Esophagus squamous epithelium (tissue), 5 donors: ENCODE measurements at places on chromosomes 3 and 15. TPM values are rescaled to one million over a fixed set of nuclear protein-coding genes. Genes with fewer than 3 reads are reported as not detected.
A peak's percentile ranks its signal among the peaks of the same experiment; 100 is the strongest.

SLC12A1 gene
- total RNA-seq, result not detected

IDH3A gene
- total RNA-seq, result 54.8 TPM

RAB7A gene
- 91.6 TPM for total RNA-seq

NR2F2 gene
- 6.5 TPM for total RNA-seq

UCN2 gene
- total RNA-seq, result 2.6 TPM

GOLGA6A gene
- total RNA-seq, result not detected

PXYLP1 gene
- total RNA-seq, result 7.8 TPM

RNF168 gene
- total RNA-seq, result 18.1 TPM

SNTN gene
- total RNA-seq, result not detected

CDHR4 gene
- not detected for total RNA-seq

- H3K4me3 ChIP-seq, result no peak overlapping the region
- no peaks in the 10 kb centered on the region for H3K4me1 ChIP-seq
- no peaks in the 10 kb centered on the region for H3K27me3 ChIP-seq
- no peak overlapping the region for H3K27ac ChIP-seq
- H3K36me3 ChIP-seq, result no peaks in the 10 kb centered on the region
Observed at GRCh38 chr3:31391150-31391549, 141.6 kb upstream of the STT3B start.

GRCh38 chr3:171838218-171838720, 4.9 kb upstream of the TMEM212 start:
- H3K27me3 ChIP-seq, result no peaks in the 10 kb centered on the region
- no peak overlapping the region for H3K4me3 ChIP-seq
- no peak for DNase-seq
- peaks cover 23% of the 10 kb centered on the region for H3K4me1 ChIP-seq
- H3K27ac ChIP-seq, result peak overlapping the region; percentile 23
- H3K36me3 ChIP-seq, result no peaks in the 10 kb centered on the region

GRCh38 chr3:39080026-39080425, 27.4 kb downstream of the GORASP1 start:
- no peak overlapping the region for H3K4me3 ChIP-seq
- peaks cover 7% of the 10 kb centered on the region for H3K36me3 ChIP-seq

DNA sequence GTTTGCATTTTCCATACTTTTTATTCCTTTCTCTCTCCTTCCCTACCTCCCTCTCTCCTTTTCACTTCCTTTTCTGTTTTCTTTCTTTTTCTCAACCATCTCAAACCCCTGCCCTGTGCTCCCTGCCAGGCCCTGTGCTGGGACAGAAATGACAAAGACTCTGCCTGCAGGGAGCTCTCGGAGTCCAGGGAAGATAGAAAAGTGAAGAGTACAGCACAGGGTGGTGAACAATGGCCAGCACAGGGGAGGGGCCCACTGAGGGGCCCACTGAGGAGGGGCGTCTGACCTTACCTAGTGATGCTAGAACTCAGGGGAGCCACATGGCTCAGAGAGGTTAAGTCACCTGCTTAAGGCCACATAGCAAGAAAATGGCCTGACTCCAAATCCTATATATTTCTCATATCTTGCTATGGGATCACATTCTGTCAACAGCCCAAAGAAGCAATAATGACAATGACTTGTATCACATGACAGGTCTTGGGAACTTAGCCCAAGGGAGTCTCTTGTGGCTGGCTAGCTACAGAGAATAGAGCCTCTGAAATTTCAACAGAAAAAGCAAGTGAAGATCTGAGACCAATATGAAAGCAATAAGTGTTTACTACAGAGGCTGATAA, 44.3 kb upstream of the ATP2B2 start:
- no peak for DNase-seq
- no peak overlapping the region for H3K27ac ChIP-seq
- peaks cover 8% of the 10 kb centered on the region for H3K4me1 ChIP-seq

DNA sequence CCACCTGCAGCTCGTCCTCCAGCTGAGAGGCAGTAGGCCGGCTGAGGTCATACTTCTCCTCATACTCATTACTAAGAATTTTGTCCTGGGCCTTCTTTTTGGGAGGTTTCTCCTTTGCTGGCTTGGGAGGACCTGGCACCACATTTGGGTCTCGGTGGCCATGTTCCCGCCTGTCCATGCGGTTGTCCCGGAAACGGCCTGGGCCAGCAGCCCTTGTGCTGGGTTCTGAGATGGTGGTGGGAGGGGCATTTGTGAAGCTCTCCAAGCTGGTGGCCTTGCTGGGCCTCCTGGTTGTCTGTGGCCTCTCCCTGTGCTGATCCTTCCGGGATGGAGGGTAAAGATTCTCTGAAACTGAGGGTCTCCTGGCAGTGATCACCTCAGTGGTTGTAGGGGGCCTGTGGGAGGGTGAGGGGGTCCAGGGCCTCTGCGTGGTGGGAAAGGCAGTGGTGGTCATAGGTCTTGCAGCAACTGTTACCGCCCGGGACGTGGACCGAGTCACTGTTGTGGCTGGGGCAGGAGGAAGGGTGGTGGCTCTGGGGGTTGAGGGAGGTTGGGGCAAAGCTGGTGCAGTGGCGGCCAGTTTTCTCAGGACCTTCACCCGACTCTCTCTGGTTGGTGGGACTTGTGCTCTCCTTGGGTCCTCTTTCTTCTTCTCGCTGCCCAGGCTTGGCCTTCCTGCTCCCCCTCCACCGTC, 2.5 kb downstream of the CCDC80 start:
- no peak overlapping the region for H3K4me3 ChIP-seq
- DNase-seq, result no peak
- no peaks in the 10 kb centered on the region for H3K27me3 ChIP-seq

DNA sequence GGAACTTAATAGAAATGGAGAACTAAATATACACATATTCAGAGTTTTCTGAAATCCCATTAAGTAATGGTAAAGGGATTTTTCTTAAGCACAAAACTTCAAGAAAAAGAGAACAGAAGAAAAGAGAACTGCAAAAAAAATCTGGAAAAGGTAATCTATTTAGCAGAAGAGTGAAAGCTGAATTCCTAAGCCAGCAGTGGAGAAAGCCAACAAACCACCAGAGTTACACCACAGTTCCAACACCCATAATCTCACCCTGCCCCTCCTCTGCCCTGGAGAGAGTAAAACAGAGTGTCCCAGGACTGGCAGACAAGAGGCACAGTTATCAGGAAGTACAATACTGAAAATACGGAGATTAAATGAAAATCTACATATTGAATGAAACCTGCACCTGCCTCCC, 29.4 kb downstream of the TP53BP1 start:
- H3K36me3 ChIP-seq, result peaks cover 7% of the 10 kb centered on the region
- DNase-seq, result no peak
- H3K27ac ChIP-seq, result no peak overlapping the region
- H3K27me3 ChIP-seq, result no peaks in the 10 kb centered on the region

GRCh38 chr3:122406198-122406597, 9.7 kb downstream of the WDR5B start:
- H3K27ac ChIP-seq, result no peak overlapping the region
- no peaks in the 10 kb centered on the region for H3K4me1 ChIP-seq
- DNase-seq, result no peak

- no peaks in the 10 kb centered on the region for H3K27me3 ChIP-seq
- no peak for DNase-seq
- no peak overlapping the region for H3K4me3 ChIP-seq
Observed at GRCh38 chr3:35651426-35651825, 12.1 kb downstream of the ARPP21 start.

DNA sequence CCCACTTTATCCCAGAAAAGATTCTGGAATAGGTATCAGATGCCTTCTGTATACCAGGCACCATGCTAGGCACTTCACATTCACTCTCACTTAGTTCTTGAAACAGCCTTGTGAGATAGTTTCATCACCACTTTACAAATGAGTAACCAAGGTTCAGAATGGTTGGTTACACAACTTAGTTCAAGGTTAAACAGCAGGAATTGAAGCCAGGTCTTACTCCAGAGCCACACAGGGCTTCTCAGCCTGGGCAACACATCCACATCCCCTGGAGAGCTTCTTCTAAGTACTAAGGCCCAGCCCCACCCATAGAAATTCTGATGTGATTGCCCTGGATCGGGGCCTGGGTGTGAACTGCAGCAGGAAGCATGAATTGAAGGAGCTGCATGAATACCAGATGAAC, 18.6 kb downstream of the WHAMM start:
- H3K4me3 ChIP-seq, result no peak overlapping the region
- no peak for DNase-seq
- no peaks in the 10 kb centered on the region for H3K27me3 ChIP-seq
